NCI-H1048 (cell line): ENCODE measurements at places on chromosomes 3 and 15.

DNA sequence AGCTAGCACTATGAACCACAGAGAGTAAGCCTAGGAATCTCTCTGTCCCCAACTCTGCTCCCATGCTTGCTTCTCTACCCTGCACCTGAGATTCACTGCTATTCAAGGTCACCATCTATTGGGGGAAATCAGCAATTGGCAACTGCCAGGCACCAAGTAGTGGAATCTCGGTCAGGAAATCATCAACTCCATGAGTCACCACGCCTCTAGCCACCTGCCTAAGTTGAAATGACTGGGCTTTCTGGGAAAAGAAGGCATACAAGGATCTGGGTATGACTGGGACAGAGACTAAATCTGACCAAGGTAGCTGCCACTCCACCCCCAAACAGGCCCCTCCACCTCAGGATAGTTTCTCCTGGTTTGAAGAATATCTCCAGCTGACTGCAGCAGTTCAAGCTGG lies 464.1 kb upstream of the CBLB start:
- DNase-seq = no peak

DNA sequence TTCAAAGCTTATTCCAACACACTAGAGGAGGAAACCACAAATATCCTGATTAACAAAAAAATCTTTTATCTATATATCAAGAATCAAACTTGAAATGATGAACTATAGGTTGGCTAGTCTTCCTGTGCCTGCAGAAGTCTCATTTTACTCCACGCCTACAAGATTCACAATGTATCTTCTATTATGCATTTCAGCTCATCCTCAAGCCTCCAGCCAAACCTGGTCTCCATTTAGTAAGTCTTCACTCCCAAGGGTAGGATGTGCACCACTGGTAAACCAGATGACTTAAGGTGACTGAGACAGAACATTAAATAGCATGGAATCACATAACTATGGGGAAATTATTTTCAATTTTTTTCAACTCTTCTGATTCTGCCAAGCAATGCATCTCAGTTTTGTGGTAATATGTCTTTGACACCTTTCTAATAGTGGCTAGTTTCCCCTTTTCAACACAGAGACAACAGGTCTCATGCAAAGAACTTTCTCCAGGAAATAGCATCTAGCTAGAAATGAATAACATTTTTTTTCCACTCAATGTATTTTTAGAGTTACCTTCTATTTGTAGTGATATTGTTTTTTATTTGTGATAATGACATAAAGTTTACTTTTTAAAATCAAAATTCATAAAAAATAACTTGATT lies 166.9 kb downstream of the TNIK start:
- no peak for DNase-seq

GRCh38 chr3:122621112-122621511 lies 43.7 kb downstream of the PARP15 start:
- DNase-seq = no peak

DNA sequence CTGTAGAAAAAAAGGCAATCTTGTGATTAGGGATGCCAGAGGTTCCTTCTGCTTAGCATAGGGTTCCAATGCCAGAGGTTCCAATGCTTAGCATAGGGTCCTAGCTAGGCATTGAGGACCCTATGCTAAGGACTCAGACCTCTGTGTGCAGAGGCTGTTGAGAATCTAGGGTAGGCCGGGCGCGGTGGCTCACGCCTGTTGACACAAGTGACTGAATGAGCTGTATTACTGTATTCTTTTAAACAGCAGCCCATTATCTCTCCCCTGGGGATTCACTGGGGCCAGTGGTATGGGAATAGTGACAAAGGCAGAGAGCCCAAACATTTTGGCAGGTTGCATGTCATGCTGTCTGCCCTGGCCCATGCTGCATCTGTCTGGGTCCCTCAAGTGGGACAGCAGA lies 16.2 kb downstream of the PAK6 start:
- DNase-seq = no peak

GRCh38 chr15:83688201-83688600 lies 34.3 kb downstream of the ADAMTSL3 start:
- no peak for DNase-seq

DNA sequence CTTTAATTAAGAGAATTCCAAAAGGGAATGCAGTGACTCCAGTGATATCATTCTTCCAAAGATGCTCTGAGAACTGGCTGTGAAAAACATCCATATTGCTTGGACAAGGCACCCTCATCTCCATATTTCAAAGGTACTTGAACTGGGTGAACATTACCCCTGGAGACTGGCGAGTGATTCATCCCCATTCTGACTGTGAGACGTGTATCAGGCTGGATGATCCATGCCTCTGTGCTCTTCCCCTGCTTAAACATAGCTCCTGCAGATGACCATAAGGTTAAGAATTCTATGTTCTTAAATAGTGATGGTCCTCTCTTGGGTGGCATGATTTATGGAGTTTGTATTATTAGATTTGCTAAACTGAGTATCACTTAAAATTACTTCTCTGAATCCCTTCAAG lies 137.8 kb downstream of the GABRB3 start:
- DNase-seq = no peak

- no peak for DNase-seq
These were observed 35.5 kb downstream of the PTH1R start for GRCh38 chr3:46912986-46913385.

GRCh38 chr15:85685356-85685755 lies 109.4 kb downstream of the KLHL25 start:
- DNase-seq = no peak

DNA sequence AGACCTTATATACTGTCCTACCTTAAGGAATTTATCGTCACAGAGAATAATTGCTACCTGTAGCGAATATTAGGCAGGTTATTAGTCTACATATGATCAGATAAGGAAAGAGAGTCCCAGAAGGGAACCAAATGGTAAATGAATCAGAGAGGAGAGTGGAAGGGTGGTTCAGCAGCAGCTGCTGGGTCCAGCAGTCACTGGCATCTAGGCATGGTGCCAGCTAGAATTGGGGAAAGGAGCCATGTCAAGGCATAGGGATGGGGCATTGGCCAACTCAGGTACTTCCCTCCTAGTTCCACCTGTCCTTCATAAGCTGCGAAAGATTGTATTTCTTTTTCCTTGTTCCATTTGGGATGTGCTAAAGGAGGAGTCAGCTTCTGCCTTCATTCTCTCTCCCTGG lies 23.4 kb downstream of the HACD3 start:
- DNase-seq = no peak

DNA sequence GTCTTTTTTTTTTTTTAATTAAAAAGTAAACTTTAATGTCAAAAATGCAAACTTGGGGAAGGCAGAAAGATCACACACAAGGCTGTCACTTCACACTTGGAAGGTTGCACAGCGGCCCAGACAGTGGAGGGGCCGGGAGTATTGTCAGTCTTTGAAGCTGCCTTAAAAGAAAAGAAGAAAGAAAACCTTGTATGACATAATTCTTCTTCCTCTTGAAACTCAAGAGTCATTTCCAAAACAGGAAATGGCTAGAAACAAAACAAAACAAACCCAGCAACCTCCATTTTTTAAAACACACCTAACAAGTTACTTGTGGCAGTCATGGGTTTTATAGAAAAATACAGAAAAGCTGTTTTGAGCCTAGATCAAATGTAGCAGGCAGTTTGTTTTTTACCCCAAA lies 68.1 kb upstream of the MAGI1 start:
- no peak for DNase-seq

DNA sequence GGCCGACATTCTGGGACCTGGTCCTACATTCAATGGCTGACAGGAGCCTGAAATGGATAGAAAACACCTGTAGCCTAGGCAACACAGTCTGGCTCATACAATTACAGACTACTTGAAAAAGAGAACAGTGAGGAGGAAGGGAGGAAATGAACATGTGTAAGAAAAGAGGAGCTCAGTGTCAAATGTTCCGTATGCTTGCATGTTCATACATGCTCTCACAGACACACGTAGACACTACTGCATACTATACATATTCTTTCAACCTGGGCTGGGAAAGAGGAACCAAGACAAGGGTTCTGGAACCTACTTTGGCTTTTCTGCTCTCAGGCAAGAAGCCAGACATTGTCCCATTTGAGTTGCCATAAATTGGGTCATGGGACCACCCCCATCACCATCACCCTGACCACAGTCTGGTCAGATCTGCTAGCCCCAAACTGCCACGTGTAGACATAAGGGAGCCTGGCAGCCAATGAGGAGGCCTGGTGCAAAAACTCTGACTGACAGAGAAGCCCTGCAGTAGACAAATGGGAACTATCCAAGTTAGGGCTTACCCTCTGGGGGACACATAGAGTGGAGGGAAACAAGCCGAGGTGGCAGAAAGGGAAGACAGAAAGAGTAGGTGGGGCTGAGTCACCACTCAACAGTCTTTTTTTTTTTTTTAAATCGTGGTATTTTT lies 310.0 kb downstream of the SHQ1 start:
- no peak for DNase-seq

DNA sequence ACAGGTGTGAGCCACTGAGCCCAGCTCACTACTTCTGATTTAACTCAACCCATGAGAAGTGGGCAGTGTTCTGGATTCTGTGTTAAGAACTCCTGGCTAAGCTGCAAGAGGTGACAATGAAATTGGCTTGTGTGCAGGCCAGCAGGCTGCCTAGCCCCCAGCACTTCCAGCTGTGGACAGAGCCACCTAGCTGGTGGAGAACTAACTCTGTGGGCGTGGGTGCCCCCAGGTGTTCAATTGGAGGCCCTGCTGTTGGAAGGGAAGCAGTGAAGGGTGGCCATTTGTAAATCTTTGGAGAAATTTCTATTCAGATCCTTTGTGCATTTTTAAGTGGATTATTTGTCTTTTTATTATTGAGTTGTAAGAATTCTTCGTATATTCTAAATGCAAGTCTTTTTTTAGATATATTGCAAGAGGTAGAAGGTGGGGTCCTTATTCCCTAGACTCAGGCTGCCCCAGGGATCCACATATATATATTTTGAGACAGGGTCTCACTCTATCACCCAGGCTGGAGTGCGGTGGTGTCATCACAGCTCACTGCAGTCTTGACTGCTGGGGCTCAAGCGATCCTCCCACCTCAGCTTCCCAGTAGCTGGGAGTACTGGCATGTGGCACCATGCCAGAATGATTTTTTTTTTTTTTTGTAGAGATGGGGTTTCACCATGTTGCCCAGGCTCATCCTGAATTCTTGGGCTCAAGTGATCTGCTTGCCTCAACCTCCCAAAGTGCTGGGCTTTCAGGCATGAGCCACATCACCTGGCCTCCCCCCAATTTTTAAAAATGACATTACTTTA lies 7.2 kb upstream of the SCAMP5 start:
- DNase-seq = no peak

- no peak for DNase-seq
These were observed 32.5 kb upstream of the CCDC54 start for GRCh38 chr3:107344722-107345121.

DNA sequence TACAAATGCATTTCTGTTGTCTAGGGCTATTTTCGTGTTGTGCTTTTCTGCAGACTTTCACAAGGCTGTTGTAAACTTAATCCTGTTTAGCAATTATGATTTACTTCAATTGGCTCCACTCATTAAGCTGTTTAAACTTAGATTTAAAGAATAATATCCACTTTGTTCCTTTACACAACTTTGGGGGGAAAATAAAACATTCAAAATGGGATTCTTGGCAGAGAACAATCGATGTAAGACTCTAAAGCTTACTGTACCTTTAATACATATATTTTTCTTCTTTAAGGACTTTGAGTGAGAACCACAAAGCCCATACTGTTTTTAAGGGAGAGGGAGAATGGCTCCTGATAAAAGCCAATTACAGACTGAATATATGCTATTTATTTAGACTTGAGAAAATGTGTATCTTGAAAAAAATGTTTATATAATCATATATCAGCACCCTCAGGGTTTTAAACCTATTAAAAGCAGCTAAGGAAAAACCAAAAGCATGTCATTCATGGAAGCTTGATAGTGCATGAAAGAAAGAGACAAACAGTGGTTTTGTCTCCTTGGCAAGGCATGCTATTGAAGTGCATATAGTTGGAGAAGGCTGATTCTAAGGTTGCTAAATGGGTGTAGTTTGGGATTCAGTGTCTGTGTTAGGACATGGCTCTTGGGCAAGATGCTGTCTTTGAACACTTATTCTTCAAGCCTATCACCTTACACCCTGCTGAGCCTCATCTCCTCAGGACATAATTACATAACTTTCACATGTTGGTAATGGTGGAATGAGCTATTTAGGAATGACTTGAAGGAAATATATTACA lies 293.4 kb upstream of the TBC1D5 start:
- no peak for DNase-seq

GRCh38 chr3:171228240-171228639 lies 201.7 kb upstream of the SLC2A2 start:
- DNase-seq = no peak

- no peak for DNase-seq
These were observed 8.9 kb downstream of the ACAN start for GRCh38 chr15:88812133-88812532.

- DNase-seq = no peak
These were observed 28.7 kb downstream of the USP8 start for GRCh38 chr15:50452927-50453326.

- DNase-seq = no peak
These were observed 33.3 kb downstream of the TM4SF18 start for GRCh38 chr3:149299938-149300801.

DNA sequence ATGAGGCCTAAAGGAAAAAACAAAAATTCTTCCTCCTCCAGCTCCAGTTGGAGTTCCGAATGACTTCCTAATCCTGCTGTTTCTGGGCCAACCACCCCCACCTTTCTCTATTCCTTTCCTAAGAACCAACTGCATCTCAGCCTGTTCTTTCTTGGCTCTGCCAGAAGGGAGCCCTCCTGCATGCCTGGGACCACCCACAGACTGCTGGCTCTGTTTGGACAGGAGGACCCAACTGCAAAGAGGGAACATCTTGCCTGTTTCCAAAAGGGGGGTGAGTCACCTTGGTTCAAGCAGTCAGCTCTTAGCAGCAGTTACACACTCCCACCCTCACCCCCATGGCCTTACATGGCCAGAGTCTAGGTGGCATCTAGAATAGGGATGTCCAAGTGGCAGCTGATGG lies 116.0 kb upstream of the PRICKLE2 start:
- DNase-seq = no peak

DNA sequence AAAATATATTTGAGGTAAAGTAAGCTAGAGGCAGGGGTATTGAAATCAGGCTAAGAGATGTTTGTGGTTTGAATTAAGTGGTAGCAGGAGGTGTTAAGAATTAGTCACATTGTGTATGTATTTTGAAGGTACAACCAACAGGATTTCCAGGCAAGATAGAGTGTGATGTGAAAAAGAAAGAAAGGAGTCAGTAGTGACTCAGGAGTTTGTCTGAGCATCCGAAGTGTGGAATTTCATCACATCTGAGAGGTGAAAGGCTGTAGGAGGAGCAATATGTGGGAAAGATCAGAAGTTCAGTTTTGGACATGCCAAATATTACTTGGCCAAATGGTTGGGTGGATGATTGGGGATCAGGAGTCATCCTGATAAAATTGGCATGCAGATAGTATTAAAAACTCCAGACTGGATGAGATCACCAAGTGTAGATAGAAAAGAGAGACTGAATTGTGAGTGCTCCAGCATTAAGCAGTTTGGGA lies 32.1 kb upstream of the EBLN2 start:
- DNase-seq = no peak

DNA sequence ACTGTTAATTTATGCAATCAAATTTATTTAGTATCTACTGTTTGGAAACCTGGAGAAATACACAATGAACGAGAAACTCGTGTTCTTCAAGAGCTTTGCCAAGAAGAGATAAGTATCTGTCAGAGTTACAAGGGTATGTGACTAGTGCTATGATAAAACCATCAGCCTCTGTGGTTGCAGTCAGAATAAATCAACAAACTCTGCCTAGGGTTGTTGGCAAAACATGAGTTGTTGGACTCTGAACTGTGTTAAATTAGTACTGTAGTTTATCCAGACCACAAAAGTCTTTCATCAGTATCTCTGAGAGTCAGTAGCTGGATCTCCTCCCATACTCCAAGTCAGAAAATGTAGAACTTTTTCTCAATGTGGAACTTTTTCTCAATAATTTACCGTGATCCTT lies 918.4 kb downstream of the NAALADL2 start:
- no peak for DNase-seq
